Progenitor cell of endocrine pancreas (in vitro differentiated cells): ENCODE measurements at places on chromosomes 13 and 19.

- DNase-seq: no peak
- no peaks in the 10 kb centered on the region for H3K4me1 ChIP-seq
- H3K27ac ChIP-seq: no peak overlapping the region
- no peaks in the 10 kb centered on the region for H3K27me3 ChIP-seq
- no peak overlapping the region for H3K4me3 ChIP-seq
- no peaks in the 10 kb centered on the region for H3K36me3 ChIP-seq
Observed at GRCh38 chr13:53045189-53045588, 16.6 kb downstream of the OLFM4 start.

GRCh38 chr19:1213391-1214286 is 8.1 kb downstream of the STK11 start:
- peak overlapping the region; percentile 92 for H3K27ac ChIP-seq
- H3K4me3 ChIP-seq: no peak overlapping the region
- no peaks in the 10 kb centered on the region for H3K27me3 ChIP-seq
- H3K4me1 ChIP-seq: peaks cover 9% of the 10 kb centered on the region
- H3K36me3 ChIP-seq: peaks cover 8% of the 10 kb centered on the region

GRCh38 chr13:74443631-74444030 is 309.4 kb upstream of the KLF12 start:
- no peak overlapping the region for H3K27ac ChIP-seq
- H3K4me1 ChIP-seq: peaks cover 1% of the 10 kb centered on the region
- H3K36me3 ChIP-seq: no peaks in the 10 kb centered on the region
- H3K27me3 ChIP-seq: no peaks in the 10 kb centered on the region

DNA sequence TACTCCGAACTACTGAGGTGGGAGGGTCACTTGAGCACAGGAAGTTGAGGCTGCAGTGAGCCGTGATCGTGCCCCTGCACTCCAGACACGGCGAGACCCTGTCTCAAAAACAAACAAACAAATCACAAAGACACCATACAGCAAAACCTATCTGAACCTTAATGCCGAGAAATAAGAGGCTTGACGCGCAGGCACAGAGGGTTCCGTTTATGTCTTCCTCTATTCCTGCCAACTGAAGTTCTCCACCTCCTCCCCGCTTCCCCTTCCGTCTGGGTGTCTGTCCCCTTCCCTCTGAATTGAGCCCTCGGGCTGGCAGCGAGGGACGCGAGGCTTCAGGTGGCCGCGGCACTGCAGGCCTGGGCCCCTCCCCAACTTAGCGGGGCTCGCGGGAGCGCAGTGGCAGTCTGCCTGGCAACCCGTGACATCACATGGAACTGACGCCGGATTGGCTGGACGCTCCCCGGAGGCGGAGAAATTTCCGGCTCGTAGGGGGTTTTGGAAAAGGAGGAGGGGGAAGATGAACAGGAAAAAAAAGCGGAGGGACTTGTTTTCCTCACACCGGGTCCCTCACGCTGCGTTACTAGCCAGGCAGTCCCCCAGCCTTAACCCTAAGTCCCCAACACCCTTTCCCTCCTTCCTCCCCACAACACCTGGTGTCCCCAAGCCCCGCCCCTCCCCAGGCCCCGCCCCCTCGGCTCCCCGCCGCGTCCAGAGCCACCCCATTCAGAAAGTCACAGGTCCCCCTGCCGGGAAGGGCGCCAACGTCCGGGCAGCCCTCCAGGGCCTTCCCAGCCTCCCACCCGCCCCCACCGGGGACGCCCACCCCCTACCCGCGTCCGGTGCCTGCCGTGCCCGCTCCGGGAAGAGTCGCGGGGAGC is 1.1 kb upstream of the MYBPC2 start:
- H3K27ac ChIP-seq: peak overlapping the region; percentile 95
- DNase-seq: peak; percentile 90
- peak overlapping the region; percentile 82 for H3K4me3 ChIP-seq
- peaks cover 40% of the 10 kb centered on the region for H3K27me3 ChIP-seq

- no peak overlapping the region for H3K27ac ChIP-seq
- peaks cover 11% of the 10 kb centered on the region for H3K4me1 ChIP-seq
- DNase-seq: no peak
- H3K27me3 ChIP-seq: peaks cover 3% of the 10 kb centered on the region
- H3K4me3 ChIP-seq: no peak overlapping the region
Observed at GRCh38 chr19:14086098-14086497, 515 bp upstream of the C19orf67 start.

- H3K4me1 ChIP-seq: peaks cover 1% of the 10 kb centered on the region
- DNase-seq: no peak
- no peaks in the 10 kb centered on the region for H3K27me3 ChIP-seq
- H3K4me3 ChIP-seq: no peak overlapping the region
Observed at GRCh38 chr13:59236309-59236919, 927.3 kb downstream of the DIAPH3 start.

DNA sequence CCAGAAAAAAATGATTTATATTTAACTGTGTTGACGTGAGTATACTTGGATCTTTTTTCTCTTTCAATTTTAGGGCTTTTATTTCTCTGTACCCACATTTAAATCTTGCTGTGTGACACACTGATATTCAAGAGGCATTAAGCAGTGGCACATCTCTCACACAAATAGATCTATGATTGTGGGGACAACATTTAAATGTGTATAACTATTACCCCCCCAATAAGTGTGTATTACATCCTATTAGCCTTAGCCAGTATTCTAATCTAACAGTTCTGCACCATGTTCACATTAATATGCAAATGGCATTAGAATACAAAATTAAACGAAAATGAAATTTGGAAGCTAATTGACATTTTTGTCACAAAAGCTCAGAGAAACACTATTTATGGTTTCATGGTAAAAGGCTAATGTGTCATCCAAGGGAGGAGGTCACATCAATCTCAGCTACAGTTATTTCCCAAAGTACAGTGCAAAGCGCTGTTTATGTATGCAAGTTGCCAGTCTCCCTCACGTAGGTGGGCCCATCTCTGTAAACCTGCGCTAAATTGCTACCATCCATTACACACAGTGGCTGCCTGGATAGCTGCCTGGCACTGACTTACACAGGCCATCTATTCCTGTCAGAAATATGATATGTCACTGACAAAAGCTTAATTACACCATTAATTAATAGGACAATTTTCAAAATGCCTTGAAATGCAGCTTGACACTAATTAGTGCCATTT is 984.7 kb upstream of the PCDH9 start:
- H3K27me3 ChIP-seq: no peaks in the 10 kb centered on the region
- H3K36me3 ChIP-seq: no peaks in the 10 kb centered on the region
- no peak for DNase-seq
- peaks cover 8% of the 10 kb centered on the region for H3K4me1 ChIP-seq
- no peak overlapping the region for H3K27ac ChIP-seq

- no peak for DNase-seq
- H3K4me1 ChIP-seq: peaks cover 2% of the 10 kb centered on the region
- no peak overlapping the region for H3K27ac ChIP-seq
- no peak overlapping the region for H3K4me3 ChIP-seq
Observed at GRCh38 chr13:33554919-33555791, 262.8 kb upstream of the RFC3 start.

- peak overlapping the region; percentile 81 for H3K27ac ChIP-seq
- H3K27me3 ChIP-seq: no peaks in the 10 kb centered on the region
- DNase-seq: no peak
- no peak overlapping the region for H3K4me3 ChIP-seq
- peaks cover 1% of the 10 kb centered on the region for H3K36me3 ChIP-seq
Observed at GRCh38 chr19:4087787-4088679, 21.3 kb upstream of the ZBTB7A start.

GRCh38 chr19:18551631-18552030 is 6.0 kb upstream of the KXD1 start:
- no peak overlapping the region for H3K27ac ChIP-seq
- no peaks in the 10 kb centered on the region for H3K36me3 ChIP-seq
- no peaks in the 10 kb centered on the region for H3K27me3 ChIP-seq
- H3K4me3 ChIP-seq: no peak overlapping the region

DNA sequence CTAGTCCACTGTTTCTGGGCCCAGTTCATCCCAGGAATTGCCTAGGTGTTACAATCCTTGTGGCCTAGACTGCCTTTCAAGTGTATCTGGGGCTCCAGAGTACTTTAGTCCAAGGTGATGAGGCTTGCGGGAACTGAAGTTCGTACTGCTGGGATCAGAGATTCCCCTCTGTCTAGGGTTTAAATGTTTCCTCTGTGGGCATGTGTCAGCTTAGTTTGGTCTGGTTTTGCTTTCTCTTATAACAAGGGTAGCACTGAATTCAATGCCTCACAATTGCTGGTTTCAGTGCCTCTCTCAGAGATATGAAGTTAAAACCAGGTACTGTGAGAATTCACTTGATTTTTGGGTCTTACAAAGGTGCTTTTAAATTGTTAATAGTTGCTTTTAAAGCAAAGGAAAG is 30.8 kb downstream of the RGCC start:
- H3K4me1 ChIP-seq: no peaks in the 10 kb centered on the region
- H3K27me3 ChIP-seq: no peaks in the 10 kb centered on the region
- no peak overlapping the region for H3K27ac ChIP-seq
- no peaks in the 10 kb centered on the region for H3K36me3 ChIP-seq
- DNase-seq: no peak
- H3K4me3 ChIP-seq: no peak overlapping the region

DNA sequence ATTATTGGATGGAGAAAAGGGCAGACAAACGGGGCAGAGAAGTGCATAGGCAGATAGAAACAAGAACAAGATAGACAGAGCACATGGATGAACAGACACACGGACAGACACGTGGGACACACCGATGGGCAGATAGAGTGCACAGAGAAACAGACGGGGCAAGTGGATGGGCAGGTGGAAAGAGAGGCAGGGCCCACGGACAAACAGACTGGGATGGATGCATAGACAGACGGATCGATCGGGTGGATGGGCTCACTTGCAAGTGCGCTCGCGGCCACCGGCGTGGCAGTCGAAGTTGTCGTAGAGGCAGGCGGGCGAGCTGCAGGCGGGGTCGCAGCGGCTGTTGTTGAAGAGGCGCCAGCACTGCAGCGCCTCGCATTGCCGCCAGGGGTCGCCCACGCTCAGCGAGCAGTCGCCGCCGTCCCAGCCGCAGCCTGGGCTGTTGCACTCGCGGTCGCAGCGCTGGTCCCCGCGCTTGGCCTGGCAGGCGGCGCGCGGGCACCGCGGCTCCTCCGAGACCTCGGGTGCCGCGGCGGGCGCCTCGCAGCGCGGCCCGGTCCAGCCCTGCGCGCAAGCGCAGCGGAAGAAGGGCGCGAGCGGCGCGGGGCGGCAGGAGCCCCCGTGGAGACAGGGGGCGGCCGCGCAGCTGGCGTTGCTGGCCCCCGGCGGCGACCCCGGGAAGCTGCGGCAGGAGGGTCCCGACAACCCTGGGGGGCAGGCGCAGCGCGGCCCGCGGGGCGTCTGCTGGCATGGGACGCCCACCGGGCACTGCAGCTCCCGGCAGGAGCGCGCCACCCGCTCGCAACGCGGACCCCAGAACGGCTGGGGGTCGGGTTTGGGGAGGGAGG is 23.3 kb downstream of the NOTCH3 start:
- H3K4me3 ChIP-seq: no peak overlapping the region
- peak; percentile 86 for DNase-seq

DNA sequence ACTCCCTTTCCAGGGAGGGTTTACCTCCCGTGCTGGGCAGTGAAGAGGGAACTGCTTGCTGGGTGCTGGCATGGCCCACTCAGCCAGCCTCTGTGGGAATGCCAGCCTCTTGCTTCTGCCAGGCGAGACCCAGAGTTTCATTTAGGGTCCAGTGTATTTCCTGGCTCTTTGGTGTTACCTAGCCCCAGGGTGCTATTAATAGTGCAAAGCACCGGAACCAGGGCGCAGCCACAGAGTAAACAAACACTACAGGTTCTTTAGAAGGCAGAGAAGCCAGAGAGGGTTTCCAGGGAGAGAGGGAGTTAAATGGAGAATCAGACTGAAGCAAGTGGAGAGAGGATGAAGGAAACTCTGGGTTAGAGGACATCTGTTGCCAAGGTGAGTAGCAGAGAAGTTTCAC is 74.9 kb upstream of the SPATA13 start:
- peaks cover 25% of the 10 kb centered on the region for H3K4me1 ChIP-seq
- no peak overlapping the region for H3K27ac ChIP-seq
- no peak for DNase-seq
- H3K36me3 ChIP-seq: no peaks in the 10 kb centered on the region
- no peak overlapping the region for H3K4me3 ChIP-seq

- H3K27me3 ChIP-seq: peaks cover 22% of the 10 kb centered on the region
- H3K4me3 ChIP-seq: no peak overlapping the region
- DNase-seq: no peak
- no peaks in the 10 kb centered on the region for H3K36me3 ChIP-seq
- peaks cover 20% of the 10 kb centered on the region for H3K4me1 ChIP-seq
- no peak overlapping the region for H3K27ac ChIP-seq
Observed at GRCh38 chr19:35119578-35120155, 4.0 kb downstream of the FXYD3 start.

- peaks cover 20% of the 10 kb centered on the region for H3K27me3 ChIP-seq
- H3K36me3 ChIP-seq: peaks cover 2% of the 10 kb centered on the region
- H3K4me1 ChIP-seq: peaks cover 14% of the 10 kb centered on the region
- H3K27ac ChIP-seq: peak overlapping the region; percentile 93
Observed at GRCh38 chr19:18589380-18590272, 1.0 kb downstream of the REX1BD start.

GRCh38 chr13:47962237-47962636 is 38.8 kb downstream of the SUCLA2 start:
- H3K36me3 ChIP-seq: peaks cover 80% of the 10 kb centered on the region
- H3K4me1 ChIP-seq: no peaks in the 10 kb centered on the region
- no peak for DNase-seq
- no peaks in the 10 kb centered on the region for H3K27me3 ChIP-seq
- H3K27ac ChIP-seq: no peak overlapping the region
- H3K4me3 ChIP-seq: no peak overlapping the region

DNA sequence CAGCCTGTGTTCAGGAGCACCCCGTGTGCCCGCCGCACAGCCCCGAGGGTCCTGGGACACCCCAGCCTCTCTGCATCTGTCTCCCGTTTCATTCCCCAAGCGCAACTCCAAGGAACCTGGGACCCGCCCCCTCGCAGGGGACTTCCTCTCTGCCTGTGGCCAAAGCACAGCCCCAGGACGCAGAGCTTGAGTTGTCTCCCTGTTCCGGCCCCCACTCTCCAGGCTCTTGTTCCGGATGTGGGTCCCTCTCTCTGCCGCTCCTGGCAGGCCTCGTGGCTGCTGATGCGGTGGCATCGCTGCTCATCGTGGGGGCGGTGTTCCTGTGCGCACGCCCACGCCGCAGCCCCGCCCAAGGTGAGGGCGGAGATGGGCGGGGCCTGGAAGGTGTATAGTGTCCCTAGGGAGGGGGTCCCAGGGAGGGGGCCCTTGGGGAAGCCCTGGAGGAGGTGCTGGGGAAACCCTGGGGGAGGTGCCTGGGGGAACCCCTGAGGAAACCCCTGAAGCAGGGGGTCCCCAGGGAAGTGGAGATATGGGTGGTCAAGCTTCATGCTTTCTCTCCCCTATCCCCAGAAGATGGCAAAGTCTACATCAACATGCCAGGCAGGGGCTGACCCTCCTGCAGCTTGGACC is 1.3 kb downstream of the HCST start:
- H3K27me3 ChIP-seq: peaks cover 27% of the 10 kb centered on the region
- H3K4me1 ChIP-seq: peaks cover 14% of the 10 kb centered on the region
- no peak overlapping the region for H3K27ac ChIP-seq
- H3K36me3 ChIP-seq: no peaks in the 10 kb centered on the region
- H3K4me3 ChIP-seq: peak overlapping the region; percentile 64

DNA sequence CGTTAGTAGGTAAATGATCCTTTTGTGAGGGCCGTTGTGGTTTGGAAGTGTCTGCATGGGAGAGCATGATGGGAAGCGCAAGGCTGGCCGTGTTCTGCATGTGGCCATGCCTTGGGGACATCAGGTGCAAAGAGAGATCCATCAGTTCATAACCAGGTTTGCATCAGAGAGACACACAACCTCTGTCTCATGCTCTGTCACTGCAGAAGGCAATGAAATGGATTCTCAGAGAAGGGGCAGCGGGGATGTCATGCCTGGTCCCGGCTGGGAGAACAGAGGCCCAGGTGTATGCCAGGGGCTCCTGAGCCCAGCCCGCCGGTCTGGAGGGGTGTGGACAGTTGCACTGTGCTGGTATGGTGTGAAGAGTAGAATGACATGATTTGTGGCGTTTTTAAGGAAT is 60.2 kb downstream of the GGACT start:
- H3K27ac ChIP-seq: no peak overlapping the region
- no peak overlapping the region for H3K4me3 ChIP-seq
- no peaks in the 10 kb centered on the region for H3K27me3 ChIP-seq
- peaks cover 28% of the 10 kb centered on the region for H3K36me3 ChIP-seq
- DNase-seq: no peak
- peaks cover 3% of the 10 kb centered on the region for H3K4me1 ChIP-seq
